ENCODE measurements at places on chromosomes 7 and 10.

DNA sequence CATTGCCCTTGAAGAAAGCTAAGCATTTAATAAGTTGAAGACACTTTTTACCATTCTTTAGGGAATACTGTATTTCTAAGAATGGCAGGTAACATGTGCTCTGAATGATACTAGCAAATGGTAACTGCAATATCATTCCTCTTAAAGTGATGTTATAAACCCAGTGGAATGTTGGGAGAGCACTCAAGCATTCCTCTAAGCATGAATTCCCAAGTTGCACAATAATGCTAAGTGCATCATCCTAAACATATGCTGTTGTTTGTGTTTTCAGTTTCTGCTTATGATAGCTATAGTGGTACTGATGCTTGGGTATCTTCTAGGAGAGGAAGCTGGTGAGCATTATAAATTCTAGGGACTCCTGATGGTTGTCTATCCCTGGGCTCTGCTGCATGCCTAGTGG is 673.9 kb downstream of the PHTF2 start:
- DNase-seq, result no peak

DNA sequence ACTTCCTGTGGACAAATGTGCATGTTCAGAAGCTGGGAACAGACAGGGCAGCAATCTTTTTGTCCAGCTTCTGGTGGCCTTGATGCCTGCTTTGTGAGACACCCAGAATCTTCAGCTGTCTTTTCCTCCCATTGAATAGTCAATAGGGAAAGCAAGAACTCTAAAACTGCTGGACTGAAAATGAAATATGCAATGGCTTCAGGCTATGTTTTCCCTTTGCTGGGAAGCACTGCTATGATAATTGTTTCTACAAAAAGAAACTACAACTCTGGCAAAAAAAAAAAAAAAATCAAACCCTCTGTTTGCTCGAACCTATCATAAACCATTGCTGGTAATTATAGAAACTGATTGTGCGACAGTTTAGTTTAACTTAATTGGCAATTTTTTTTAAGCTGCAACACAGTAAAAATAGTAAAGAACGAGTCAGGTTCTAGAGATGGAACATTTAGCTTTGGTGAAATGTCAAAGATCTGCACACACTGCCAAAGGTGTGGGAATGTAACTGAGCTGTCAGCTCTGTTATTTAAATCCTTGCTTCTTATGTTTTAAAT is 79.1 kb upstream of the NEUROD6 start:
- DNase-seq, result no peak

- DNase-seq, result no peak
These were observed 39.3 kb downstream of the SEPTIN7 start for GRCh38 chr7:35839860-35840854.

DNA sequence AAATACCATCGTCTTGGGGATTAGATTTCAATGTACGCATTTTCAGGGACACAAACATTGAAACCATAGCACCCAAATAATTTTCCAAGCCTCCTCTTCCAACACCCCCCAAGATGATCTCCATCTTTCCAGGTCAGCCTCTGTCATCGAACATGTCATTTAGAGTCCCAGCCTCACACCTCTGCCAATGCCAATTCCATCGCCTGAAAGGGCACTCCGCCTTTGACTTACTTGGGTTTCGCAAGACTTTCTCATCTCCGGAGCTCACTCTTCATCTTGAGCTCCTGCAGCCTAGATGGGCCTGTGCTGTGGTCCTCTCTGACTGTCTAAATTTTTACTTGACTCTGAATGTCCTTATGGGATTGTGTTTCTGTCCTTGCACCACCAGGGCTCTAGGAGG is 10.4 kb upstream of the FAM241B start:
- no peak for DNase-seq

DNA sequence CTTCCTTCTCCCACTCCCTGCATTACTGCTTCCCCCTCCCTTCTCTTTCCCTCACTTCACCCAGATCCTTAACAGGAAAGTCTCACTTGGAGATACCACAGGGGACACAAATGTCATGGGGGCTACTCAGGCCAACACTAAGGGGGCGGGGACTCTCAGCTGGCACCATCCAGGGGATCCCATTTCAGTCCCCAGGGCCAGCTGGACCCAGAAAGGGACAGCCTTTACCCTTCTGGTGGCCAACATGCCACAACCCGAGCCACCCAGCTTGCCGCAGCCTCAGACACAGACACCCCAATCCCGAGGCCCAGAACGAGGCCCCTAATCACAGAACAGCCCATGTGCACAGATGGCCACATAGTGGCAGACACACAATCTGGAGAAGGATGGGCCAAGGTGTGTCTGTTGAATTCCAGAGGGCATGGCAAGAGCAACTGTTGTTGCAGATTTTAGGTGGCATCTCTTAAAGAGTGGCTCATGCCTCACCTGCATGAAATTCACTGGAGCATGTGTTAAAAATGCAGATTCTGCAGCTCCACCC is 5.6 kb downstream of the CAMK2G start:
- DNase-seq, result no peak

GRCh38 chr10:93916257-93917063 is 22.7 kb downstream of the SLC35G1 start:
- no peak for DNase-seq

DNA sequence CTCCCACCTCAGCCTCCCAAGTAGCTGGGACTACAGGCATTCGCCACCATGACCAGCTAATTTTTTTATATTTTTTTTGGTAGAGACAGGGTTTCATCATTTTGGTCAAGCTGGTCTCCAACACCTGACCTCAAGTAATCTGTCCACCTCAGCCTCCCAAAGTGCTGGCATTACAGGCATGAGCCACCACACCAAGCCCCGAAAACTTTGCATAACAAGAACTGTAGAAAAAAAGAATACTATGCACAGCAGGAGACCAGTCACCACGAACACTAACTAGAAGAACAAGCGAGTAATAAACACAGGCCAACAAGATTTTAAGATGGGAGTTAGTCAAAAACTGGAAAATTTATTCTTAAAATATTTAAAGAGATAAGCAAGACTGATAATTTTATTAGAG is 447.0 kb downstream of the ETV1 start:
- DNase-seq, result no peak

GRCh38 chr10:4826792-4827324 is 851 bp downstream of the AKR1E2 start:
- DNase-seq, result no peak

GRCh38 chr10:91540733-91541132 is 92.1 kb downstream of the PPP1R3C start:
- DNase-seq, result no peak

- no peak for DNase-seq
These were observed 150.5 kb downstream of the ELAPOR2 start for GRCh38 chr7:86908948-86909347.

DNA sequence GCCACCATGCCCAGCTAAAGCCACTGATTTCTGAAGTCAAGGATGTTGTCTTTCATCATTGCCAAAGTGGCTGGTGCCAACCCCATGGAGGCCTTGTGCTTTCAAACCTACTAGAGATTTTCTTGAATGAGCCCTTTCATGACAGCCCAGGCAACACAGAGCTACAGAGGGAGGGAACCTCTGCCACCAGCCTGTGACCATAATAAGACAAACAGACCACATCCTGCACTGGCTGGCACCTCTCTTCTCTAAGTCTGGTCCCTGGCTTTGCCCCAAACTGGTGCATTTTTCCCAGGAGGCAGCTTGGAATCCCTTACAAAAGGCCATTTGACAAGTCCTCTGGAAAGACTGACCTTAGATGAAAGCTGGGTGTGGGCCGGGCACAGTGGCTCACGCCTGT is 348.8 kb downstream of the GALNT17 start:
- no peak for DNase-seq

- no peak for DNase-seq
These were observed 1003.3 kb upstream of the SORCS1 start for GRCh38 chr10:108167766-108168165.

GRCh38 chr7:156257904-156258303 is 382.7 kb upstream of the RNF32 start:
- no peak for DNase-seq

DNA sequence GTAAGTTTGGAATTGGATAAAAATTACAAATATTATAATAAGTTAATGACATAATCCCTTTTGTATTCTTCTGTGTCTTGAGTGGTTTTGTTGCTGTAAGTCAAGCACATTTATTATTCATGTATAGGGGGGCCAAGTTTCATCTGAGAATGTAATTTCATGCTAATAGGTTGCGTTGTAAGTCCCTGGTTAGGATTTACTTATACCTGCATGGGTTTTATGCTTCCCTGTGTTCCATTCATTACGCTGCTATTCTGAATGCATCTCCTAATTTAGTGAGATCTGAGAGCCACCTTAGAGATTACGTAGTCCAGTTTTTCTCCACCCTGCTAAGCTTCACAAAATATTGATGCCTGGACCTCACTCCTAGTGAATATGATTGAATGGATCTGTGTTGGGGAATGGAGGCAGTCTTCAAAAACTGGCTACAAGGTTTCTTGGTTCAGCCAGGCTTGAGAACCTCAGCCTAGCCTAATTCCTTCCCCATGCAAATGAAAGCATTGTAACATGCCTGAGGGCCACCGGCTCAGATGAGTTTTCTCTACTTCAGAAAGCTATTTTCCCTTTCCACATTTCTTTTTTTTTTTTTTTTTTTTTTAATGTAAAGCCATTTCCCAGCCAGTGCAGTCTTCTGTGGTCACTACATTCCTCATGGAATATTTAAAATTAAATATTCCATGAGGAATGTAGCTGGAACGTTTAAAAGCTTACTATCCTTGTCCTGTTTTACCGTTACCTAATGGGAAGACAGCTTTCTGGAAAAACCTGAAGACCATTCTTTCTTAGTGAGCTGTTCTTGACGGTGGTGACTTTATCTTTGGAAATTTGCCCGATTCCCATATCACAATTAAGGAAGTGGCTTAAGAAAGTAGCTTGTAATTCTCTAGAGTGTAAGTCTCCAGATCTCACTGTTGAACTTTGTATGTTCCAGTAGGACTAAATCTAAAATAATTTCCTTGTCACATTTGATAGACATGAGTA is 16.0 kb downstream of the PAPSS2 start:
- DNase-seq, result no peak

DNA sequence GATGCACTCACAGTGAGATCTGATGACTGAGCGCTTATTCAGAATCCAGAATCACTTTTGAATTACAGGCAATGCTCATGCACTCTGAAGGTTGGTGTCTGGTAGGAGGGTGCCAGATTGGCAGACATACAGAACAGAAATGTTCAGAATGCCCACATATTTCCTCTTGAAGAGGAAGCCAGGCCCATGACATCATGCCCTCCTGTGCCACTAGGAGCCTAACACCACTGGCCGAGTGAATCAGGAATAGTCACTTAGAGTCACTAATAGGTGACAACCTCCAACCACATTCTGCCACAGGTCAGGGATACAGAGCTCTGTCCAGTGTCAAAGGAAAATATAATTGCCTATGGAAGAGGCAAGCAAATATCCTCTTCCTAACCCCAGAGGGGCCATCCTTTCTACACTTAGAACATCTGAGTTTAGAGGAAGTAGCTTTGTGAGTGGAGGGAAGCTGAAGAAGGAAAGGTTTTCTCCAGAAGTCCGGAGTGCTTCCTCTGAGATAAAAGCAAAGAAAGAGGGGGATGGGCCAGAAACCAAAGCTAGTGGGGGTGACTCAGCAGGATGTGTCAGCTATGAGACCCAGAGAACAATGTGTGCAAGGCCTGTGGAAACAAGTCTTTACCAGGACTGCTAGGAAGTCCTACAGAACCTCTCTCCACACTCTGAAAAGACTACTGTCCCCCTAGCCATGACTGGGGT is 838.8 kb downstream of the GRID1 start:
- DNase-seq, result no peak

DNA sequence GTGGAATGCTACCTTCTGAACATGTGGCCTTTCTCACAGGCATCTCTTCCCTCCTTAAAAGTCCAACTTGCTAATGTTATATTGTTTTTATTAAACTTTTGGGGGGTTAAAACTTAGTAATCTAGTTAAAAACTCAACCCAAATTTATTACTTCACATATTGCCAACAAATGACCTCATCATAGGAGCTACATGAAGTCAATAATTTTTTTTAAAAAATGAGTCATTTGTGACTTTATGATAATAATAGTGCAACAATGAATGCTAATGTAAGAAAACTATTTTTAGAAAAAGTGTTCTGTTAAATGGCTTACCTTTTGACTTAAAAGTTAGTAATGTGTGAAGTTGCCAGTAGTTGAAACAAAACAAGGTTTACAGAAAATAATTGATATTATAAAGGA is 325.9 kb upstream of the FZD1 start:
- no peak for DNase-seq

DNA sequence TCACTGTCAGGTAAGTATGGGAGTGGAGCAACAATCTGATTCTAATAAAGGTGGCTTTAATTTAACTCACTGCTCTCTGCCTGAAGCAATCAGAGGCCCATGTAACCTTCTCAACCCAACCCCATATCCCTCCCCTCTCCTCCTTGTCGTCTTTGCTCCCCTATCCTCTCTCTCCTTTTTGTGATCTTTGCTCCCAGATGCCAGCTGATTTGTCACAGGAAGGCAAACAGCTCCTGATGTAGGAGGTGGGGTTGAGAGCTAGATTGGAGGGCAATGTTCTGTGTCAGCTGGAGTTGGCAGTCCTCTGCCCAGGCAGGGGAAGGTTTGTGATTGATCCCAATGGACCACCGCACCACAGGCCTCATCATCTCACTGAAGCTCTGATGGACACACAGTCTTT is 101.4 kb upstream of the PIK3CG start:
- no peak for DNase-seq

GRCh38 chr10:127921753-127922145 is 14.8 kb downstream of the PTPRE start:
- DNase-seq, result no peak

DNA sequence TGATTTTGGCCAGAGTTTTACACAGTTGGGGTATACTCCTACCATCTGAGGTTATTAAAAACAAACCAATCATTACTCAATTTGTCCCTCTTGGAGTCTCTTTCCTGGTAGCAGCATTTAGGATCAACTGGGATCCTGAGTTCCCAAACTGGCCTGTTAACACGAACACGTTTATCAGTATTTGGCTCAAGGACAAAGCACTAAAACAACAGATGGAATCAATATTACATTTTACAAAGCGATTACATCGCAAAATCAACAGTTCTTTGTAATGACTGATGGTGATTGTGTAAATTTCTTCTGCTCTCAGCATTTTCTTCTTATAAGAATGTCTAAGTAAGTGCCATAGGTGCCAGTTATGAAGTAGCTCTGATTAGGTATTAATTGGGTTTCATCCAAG is 582.9 kb upstream of the ANKRD30A start:
- DNase-seq, result no peak

DNA sequence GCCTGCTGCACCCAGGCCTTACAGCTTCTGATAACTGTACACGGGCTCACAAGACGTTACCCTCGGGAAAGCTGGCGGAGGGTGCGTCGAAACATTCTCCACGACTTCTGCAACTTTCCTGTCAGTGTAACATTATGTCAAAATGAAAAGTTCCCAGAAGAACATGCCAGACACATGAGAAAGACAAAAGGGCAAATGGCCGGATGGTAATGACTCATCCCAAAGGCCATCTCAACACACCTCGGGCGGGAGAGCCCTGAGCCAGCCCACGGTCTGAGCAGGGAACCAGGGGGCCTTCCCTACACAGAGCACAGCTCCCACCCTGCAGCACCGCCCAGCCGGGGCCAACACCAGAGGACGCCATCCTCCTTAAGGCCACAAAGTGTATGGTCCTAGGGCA is 118.7 kb downstream of the MAD1L1 start:
- no peak for DNase-seq

GRCh38 chr7:27211764-27212204 is 11.9 kb upstream of the HOXA13 start:
- no peak for DNase-seq

GRCh38 chr10:51035344-51035743 is 38.9 kb upstream of the PRKG1 start:
- DNase-seq, result no peak

Measured in NCI-H2107 (cell line).